ENCODE measurements at places on chromosomes 12 and 14. TPM values are rescaled to one million over a fixed set of nuclear protein-coding genes. Genes with fewer than 3 reads are reported as not detected.

DNA sequence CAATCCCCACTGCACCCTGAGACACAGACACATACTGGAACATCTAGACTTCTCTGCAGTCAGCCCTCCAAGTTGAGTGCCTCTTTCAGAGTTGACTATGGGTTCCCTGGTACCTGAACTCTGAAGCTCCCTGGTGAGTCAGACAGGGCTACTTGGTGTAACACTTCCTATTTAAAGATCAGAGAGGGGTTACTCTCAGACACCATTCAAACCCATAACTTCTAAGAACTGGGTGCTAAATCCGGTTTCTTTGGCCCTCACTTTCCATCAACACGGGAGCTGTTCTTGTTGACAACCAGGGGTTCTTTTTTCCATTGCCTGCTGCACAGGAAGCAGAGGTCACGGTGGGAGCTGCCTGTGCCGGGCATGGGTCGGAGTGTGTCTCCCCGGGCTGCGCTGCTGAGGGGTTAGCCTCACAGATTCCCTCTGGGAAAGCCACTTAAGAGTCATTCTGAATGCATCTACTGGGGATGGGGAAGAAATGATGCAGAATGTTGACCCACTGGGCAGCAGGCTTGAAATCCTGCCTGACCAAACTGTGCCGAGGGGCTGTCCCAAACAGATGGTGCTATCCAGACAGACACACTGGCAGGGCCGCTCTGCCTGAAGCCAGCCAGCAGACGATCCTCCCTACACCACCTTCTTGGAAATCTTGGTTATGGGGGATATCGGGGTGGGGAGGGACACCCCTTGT lies 74.1 kb downstream of the PITPNM2 start:
- DNase-seq = peak; percentile 68

GRCh38 chr14:68921666-68922065 lies 57.4 kb downstream of the ACTN1 start:
- no peak for DNase-seq

BDKRB2 gene
- total RNA-seq = under 0.01 TPM

ZC2HC1C gene
- 0.40 TPM for total RNA-seq

- peak; percentile 46 for DNase-seq
Observed at GRCh38 chr12:115953450-115953849, 324.0 kb downstream of the MED13L start.

DNA sequence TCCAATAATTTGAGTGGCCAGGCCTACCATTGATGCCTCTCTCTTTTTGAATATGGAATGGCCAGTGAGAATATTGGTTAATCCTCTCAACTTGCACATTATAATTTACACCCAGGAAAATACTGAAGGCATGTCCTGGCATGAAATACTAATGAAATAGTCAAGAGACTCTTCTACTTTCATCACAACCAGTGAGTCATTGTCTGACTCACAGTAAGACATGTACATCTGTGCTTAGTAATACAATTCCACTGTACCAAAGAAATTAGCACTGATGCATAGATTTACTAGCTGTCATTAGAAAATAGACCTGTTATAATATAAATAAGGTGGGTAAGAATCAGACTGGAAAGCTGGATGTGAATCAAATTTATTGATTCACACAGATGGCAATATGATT lies 31.6 kb downstream of the KCNC2 start:
- no peak for DNase-seq

DNA sequence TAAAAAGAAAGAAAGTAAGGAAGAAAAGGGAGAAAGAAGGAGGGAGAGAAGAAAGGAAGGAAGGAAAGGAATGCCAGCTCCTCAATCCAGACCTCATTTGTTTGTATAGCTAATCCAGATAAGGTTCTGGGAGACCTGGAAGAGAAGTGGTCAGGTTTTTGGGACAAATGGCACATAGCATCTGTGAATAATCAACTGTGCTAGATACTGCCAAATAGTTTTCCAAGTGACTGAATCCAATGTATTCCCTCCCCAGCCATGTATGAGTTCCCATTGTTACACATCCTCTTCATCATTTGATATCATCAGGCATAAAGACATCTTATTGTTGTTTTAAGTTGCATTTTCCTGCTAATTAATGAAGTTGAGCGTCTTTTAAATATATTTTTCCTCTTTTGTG lies 18.6 kb upstream of the PTGR2 start:
- DNase-seq = no peak

GRCh38 chr12:54266852-54267251 lies 13.1 kb downstream of the CBX5 start:
- DNase-seq = no peak

- no peak for DNase-seq
Observed at GRCh38 chr14:103543721-103544387, 14.9 kb downstream of the TRMT61A start.

GRCh38 chr12:95115641-95116040 lies 42.2 kb upstream of the NR2C1 start:
- no peak for DNase-seq

DNA sequence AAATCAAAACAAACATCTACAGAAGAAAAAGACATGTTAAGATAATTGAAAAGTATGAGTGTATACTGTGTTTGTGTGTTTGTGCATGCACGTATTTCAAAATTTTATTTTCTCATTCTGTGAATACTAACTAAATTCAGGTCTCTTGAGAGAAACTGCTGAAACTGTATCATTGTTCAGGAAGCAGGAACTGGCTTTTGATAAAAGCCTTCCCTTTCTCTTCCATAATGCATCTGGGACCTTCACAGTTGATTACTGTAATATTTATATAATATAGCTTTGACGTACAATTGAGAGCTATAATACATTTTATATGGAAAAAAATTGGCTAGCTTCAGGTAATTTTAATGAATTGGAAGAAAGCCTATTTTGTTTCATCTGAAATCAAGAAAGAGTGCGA lies 993.5 kb downstream of the SLC6A15 start:
- DNase-seq = no peak

PPFIBP1 gene
- 612 TPM for total RNA-seq

Data from lung microvascular endothelial cell (primary cell).